NCI-H1048 (cell line): ENCODE measurements at places on chromosomes 2 and 18.

DNA sequence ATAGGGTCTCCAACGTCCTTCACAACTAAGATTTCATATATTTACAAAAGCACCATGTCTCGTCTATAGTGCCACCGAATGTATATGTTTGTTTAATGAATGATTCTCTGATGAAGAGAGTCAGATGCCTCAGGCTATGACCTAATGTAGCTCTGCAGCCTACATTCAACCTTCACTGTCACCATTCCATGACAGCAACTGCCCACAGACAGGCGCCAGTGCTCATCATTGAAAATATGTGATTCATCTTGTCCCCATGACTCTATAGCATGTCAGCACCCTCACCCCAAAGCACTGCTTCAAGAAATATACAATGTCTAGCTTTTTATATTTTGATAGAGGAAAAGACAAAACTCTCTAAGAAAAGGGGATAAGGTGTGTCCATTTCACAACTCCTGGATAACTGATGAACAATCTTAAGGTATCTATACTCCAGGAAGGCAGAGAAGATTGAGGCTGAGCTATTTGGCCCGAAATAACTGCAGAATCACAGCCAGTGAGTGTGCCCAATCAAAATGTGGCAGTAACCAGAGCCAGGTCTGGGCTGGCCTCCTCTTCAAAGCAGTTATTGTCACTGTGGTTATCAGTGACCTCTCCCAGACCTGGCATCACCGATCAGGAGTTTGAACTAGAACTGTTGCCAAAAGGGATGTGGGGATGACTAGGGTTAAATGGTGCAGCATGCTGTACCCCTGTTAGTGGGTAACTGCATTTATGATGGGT lies 246.6 kb downstream of the SETBP1 start:
- DNase-seq, result no peak

GRCh38 chr2:212227755-212228154 lies 310.8 kb downstream of the ERBB4 start:
- DNase-seq, result peak; percentile 35

GRCh38 chr18:70468861-70469547 lies 180.2 kb downstream of the SOCS6 start:
- DNase-seq, result no peak

DNA sequence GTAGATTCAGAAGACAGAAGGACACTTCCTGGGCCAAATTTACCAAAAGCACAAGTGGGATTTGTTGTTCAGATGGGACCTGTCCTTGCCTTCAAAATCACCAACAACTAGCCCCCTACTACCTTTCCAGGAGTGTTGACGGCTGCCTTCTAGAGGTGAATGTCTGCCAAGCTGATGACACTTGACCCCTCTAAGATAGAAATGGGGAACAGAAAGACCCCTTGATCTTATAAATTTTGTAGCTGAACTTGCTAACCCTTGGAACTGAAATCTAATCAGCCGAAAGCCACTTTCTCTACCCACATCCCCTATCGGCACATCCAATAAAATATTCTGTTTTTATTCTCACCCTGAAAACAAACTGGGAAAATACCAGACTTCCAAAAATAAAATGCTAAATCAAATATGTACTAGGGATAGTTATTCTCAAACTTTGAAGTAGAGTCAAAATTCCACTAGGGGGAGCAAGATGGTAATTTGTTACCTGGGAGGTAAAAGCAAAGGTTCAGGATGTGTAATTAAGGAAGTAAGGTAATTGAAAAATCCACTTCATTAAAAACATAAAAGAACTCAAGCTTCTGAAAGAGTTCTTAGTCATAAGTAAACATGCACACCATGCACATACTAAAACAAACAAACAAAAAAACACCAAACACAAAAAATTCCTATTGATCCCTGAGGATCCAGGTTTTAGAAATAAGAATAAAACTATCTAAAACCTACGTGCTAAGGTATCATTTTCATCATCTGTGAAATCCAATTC lies 119.2 kb downstream of the ANKRD44 start:
- peak; percentile 42 for DNase-seq

DNA sequence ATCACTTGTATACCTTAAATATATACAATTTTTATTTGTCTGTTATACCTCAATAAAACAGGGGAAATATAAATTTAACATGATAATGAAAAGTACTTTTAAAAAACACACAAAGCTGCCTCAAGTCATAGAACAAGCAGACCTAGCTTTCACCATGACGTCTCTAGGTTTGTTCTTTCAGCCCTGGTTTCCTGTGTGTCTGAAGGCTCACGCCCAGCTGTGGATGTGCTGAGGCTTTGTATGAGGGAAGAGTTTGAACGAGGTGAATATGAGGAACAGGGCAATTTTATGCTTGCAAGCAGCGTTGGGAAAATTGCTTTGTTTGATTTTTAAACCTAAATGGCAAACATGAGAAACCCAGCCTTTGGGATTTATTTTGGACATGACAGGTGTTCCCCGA lies 15.3 kb downstream of the SH3RF3 start:
- no peak for DNase-seq

DNA sequence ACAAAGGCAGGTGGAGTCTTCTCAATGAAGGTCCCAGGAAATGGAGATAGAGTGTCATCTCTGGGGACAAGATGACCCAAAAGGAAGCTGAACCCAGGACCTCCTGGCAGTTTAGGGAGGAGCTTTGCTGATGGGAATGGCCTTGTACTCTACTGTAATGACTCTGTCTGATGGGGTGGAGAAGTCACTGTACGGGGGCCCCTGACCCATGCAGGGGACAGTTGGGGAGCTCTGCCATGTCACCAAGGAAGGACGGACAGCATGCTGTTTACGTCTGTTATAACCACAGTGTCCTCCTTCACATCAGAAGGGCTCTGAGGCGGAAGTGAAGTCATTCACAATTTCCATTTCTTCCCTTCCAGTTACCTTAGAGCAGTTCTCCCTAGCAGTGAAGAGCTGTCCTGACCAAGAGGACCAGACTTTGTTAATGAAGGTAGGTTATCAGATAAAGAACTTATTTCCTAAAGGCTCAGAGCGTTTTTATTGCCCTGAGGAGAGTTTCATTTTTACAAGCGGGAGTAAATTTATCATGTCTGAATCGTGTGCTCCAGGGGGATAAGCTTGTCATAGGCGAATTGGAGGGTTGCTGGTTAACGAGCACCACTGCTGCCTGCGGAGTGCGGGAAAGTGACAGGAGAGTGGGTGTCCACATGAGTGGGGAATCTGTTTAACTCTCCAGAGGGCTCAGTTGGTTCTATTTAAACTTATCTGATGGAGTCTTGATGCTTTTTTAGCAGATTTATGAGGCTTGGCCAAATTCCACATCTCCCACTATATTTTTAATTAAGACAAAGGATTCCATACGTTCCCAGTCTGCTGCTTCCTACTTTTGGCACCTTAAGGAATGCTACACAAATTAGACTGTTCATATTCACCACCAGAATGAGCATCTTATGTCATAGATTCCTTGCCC lies 71.6 kb upstream of the BCL2L11 start:
- DNase-seq, result no peak

- no peak for DNase-seq
These were observed 1.5 kb downstream of the XRCC5 start for GRCh38 chr2:216110620-216111019.

- no peak for DNase-seq
These were observed 495 bp upstream of the GULP1 start for GRCh38 chr2:188291142-188291616.

- DNase-seq, result no peak
These were observed 4.2 kb upstream of the MARS2 start for GRCh38 chr2:197700960-197701359.

- DNase-seq, result no peak
These were observed 164.8 kb upstream of the ACVR2A start for GRCh38 chr2:147679955-147680531.

GRCh38 chr2:139465789-139466188 lies 685.6 kb upstream of the NXPH2 start:
- no peak for DNase-seq

DNA sequence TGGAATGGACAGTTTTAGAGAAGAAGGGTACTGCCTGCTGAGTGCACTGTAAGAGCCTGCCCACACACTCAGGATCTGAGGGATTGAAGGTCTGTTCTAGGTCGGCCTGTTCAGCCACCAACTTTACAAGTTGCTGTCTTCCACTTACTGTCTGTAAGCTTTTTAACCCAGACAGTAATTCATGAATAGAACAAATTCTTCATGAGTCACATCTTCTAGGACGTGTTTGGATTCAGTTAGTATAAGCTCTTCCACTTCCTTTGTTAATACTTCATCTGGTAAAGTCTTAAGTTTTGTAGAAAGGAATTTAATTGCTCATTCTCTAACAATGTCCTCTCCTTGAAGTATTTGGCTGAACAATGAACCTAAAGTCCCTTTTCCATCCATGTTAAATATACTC lies 74.6 kb downstream of the PDE11A start:
- DNase-seq, result no peak

DNA sequence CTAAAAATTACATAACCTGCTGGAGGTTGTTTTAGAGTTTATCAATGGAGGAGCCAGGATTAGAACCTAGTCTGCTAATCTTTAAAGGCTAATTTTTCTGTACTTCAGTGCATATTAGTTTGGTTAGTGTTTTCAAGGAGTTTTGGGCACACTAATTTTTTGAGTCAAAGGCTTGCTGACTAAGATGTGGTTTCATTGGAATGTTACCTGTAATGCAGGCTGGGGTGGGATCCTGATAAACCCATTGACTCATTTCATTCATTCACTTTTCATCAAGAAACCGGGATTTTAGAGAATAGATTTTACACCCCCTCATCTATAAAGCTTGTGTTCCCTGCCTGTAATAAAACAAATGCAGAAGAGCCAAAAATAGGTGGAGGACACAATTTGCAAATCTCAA lies 91.9 kb upstream of the IL1R2 start:
- no peak for DNase-seq

- no peak for DNase-seq
These were observed 116.7 kb downstream of the LPIN1 start for GRCh38 chr2:11863103-11863502.

GRCh38 chr2:222146488-222146887 lies 152.3 kb downstream of the PAX3 start:
- no peak for DNase-seq

DNA sequence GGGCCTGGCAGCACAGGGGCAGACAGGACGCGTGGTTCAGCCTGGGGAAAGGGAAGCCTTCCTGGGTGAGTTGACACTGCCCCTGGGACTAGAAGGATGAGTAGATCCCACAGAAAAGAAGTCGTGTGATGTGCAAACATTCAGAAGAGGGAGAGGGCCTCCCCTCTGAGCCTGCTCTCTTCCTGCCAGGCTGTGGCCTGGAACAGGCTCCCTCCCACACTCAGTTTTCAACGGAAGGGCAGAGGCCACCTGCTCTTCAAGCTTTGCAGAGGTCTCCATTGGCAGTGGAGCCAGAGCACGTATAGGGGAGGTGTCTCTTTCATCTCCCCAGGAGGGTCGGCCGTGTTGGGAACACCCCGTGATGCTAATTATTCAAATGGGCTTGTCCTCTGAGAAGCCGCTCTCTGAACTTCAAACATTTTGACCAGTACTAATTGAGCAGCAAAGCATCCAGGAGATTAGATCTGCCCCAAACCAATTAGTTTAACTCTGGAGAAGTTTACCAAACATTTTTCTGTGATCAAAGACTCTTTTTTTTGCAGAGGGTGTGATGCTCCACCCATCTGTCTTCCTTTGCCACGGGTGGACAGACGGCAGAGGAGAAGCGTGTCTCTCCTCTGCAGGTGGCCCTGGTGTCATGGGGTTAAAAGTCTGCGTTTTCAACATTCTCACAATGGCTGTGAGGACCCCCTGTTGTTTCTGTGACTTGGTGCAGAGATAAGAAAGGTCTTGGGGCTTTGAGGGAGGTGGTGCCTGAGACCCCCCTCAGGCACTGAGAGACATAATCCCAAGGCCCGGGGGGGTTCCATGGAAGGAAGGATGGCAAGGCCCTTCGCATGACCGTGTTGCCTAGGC lies 29.5 kb upstream of the ODC1 start:
- DNase-seq, result no peak

- no peak for DNase-seq
These were observed 135.6 kb upstream of the KLHL14 start for GRCh38 chr18:32908424-32908805.

DNA sequence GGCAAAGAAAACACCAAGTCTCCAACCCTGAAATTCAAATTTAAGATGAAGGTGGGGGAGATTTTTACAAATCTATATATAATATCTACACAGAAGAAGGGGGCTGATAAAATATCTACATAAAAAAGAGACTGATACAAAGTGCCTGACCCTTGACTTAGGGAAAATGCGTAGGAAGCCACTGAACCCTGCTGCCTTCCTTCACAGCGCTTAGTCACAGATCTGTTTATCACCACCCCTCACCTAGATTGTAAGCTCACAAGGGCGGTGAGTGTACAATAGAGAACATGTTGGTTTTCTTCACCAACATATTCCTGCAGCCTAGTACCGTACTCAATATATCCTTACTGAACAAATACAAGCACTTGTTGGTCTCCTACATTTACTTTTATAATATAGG lies 54.3 kb downstream of the NOL10 start:
- DNase-seq, result no peak

GRCh38 chr2:73260338-73260984 lies 23.8 kb downstream of the FBXO41 start:
- no peak for DNase-seq

GRCh38 chr2:19864381-19864780 lies 37.4 kb downstream of the TTC32 start:
- no peak for DNase-seq

- no peak for DNase-seq
These were observed 26.9 kb upstream of the PDCL3 start for GRCh38 chr2:100535855-100536254.

DNA sequence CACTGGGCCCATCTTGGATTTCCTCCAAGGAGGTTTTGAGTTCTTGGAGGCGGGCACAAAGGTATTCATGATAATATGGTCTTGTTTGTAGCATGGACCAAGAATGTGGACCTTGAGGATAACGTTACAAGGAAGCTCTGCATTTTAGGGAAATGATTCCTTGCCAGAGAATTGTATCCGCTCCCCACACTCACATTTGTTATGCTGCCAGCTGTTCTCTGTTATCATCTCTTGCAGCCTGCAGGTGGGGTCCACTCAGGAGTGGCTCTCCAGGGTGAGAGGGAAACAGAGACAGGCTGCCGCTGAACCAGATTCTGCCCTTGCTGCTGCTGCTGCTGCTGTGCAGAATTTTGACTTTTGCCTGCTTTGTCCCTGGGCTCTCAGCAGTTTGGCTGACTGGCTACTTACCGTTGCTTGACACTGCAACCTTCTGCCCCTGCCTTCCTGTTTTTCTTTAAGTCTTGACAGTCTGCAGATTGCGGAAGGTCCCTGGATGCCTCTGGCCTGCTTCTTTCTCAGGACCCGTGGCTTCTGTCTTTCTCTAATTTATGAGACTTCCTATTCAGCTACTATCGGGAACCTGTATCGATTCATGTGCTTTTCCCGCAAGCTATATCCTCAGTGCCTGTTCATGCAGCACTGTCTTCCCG lies 122.3 kb upstream of the DOCK10 start:
- DNase-seq, result no peak
